CD8-positive, alpha-beta memory T cell (primary cell): ENCODE measurements at places on chromosomes 5 and 9.

DNA sequence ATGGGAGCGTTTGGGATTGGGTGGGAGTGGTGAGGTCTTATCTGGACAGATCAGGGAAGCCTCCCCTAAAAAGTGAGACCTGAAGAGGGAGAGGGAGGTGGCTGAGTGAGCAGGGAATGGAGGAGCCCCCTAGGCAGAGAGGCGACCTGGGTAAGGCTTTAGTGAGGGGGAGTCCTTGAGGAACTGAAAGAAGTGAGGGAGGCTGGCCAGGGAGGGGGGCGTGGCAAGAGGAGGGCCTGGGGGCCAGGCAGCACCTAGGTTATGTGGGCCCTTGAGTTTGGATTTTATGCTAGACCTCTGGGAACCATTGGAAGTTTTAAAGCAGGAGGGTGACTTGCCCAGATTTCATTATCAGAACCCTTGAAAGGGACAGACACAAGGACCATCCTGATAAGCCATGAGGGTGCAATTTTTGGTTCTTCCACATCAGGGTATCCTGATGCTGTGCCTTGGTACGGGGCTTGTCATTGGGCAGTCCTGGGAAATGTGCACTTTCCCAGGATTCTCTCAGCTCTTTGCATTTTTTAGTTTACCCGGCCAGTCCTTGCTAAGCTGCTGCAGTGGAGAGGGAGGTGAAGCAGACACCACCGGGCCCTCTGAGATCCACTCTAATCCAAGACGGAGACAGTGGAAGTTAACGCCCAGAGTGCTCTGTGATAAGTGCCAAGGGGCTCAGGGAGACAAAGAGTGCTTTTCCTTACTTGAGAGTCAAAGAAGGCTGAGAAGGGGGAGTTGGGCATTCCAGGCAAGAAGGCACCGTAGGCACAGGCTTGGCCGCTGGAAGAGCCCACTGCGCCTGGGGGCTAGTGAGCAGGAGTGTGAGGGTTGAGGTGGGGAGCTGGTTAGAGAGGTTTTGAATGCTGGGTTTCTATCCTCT is 16.1 kb downstream of the GSN start:
- H3K36me3 ChIP-seq = no peaks in the 10 kb centered on the region
- H3K4me1 ChIP-seq = no peaks in the 10 kb centered on the region
- no peak overlapping the region for H3K27ac ChIP-seq
- no peaks in the 10 kb centered on the region for H3K27me3 ChIP-seq
- DNase-seq = no peak

DNA sequence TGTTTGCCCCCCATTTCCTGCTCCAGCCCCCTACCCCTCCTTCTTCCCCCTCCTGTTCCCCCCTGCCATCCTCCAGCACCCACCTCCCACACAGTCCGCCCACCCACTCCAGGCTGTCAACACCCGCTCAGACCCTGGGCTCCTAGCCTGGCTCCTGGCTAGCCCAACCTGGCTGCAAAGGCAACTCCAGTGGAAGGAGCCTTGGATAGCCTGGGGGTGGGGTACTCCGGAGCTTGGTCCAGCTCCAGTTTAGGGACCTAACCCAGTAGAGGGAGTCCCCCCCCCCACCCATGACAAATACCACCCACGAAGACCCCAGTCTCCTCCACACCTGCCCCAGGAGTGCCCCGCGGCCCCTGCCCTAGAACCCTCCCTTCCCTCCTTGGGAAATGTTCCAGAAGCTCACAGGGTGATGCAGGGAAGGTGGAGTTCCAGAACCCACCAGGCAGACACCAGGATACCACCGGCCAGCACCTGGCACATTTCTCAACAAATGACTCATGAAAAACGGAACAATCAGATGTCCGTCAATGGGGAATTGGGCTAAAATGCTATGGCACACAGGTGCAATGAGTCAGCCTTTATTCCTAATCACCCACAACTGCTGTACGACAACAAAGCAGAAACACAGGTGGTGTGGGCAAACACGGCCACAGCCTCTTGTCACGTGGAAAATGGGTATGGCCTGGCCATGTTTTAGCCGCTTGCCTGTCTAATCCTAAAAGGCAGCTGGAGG is 901 bp upstream of the SLC12A7 start:
- DNase-seq = no peak
- no peaks in the 10 kb centered on the region for H3K36me3 ChIP-seq
- no peak overlapping the region for H3K27ac ChIP-seq
- H3K4me1 ChIP-seq = peaks cover 21% of the 10 kb centered on the region
- no peaks in the 10 kb centered on the region for H3K27me3 ChIP-seq

GRCh38 chr9:27423915-27424710 is 100.0 kb upstream of the IFNK start:
- H3K27ac ChIP-seq = no peak overlapping the region
- no peak for DNase-seq
- no peaks in the 10 kb centered on the region for H3K27me3 ChIP-seq
- no peak overlapping the region for H3K4me3 ChIP-seq
- H3K4me1 ChIP-seq = no peaks in the 10 kb centered on the region

DNA sequence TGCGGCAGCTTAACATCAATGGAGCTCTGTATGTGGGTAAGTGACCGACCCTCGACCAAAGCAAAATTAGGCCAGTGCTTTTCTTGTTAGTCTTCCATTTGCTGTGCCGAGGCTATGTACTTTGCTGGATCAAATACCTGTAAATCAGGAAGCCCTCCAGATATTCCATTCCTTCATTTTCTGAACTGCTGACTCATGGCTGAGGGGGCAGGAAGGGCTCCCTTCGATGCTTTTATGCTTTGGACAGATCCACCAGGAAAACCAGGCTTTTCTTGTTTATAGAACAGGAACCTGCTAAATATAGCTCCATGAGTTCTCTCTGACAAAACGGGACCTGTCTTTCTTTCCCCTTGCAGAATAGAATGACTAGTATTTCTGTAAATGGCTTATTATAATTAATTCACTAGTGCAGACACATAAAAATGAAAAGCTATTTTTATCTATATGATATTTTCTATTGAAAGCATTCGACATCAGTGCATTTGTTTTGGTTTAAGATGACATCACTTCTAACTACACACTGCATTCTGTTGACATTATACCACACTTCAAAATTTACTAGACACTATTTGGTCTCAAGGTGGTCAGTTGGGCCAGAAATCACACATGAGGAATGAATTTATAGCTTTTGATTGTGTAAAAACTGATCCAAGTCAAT is 93.3 kb downstream of the LIFR start:
- H3K27ac ChIP-seq = no peak overlapping the region
- DNase-seq = no peak
- H3K4me3 ChIP-seq = no peak overlapping the region
